ENCODE measurements at places on chromosomes 12 and 14.

- DNase-seq: no peak
Measured at GRCh38 chr12:22016982-22017381, 29.0 kb upstream of the CMAS start.

GRCh38 chr12:25623816-25624215 is 70.7 kb upstream of the LMNTD1 start:
- DNase-seq: no peak

DNA sequence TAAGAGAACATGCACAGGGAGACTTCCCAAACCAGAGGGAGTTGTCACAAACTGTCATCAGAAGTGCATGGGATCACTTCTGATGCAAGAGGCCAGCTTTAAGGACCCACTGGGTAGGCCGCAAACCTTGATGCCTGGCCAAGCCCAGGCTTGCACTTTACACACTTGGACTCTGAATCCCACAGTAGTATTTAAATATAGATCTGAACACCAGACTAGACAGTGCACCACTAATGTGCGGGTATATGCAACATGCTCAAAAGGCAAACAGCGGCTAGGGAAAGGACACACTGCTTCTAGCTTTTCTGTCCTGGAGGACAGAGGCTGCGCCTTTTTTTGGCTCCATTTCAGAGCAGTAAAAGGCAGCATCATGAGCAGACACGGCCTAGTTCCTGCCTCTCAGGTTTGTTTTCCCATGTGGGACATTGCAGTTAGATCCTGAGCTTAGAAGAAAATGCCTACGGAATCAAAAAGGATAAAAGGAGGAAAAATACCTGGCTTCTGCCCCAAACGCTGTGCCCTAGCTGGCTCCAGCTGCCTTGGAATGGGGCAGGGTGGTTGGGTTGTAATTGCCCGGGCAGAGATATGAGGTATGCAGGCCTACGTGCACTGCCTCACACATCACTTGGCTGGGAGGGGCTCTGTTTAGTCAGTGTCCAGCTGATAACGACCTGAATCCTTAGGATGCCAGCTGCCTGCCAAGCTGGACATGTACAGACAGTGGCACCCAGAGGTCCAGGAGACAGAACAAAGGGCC is 84.5 kb upstream of the EGLN3 start:
- peak; percentile 2 for DNase-seq

GRCh38 chr14:40164083-40164482 is 731.9 kb upstream of the FBXO33 start:
- DNase-seq: no peak

DNA sequence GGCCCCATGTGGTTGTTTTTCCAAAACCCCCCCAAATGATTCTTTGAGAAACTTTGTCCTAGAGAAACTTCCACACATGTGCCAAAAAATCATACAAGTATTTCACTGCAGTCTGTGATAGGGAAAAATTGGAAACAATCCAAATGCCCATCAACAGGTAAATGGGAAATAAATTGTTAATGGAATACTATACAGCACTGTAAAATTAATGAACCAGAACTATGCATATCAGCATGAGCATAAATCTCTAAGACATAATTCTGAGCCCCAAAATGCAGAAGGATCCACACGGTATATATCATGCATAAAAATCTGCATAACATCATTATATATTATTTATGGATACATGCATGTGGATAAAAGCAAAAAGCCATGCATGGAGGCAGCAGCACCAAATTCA is 5.3 kb upstream of the FICD start:
- DNase-seq: no peak

DNA sequence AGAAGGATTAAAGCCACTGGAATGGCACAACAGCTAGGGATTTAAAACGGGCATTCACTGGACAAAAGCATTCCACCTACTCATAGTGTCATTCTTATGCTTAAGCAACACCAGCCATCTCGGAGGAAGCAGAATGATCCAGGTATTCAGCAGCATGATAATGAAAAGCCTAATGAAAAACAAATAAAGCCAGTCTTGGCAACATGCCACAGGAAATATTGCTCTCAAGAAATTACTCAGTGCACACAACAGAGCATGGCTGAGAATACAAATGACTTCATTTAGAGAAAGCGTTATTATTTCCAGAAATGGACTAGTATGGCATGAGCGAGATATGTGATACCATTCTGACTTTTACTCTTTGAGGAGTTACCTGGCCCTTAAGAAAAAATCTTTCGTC is 442.2 kb downstream of the APAF1 start:
- no peak for DNase-seq

DNA sequence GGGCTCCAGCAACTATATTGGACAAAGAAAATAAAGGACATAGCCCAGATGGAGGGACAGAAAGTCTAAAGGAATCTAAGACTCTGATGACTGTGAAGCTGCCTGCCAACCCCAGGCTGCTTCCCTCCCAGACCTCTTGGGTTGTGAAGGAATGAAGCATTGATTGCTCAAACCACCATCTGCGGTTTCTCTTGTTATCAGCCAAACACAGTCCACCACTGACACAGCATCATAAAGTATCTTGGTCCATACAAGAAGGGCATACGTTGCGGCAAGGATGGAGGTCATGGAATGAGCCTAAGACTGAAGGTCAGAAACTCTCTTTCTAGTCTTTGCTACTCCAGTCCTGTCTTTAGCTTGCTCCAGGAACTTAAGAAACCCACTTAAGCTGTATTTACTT is 58.5 kb upstream of the PLXNC1 start:
- peak; percentile 98 for DNase-seq

- DNase-seq: no peak
Measured at GRCh38 chr12:90128526-90128925, 419.9 kb upstream of the ATP2B1 start.

DNA sequence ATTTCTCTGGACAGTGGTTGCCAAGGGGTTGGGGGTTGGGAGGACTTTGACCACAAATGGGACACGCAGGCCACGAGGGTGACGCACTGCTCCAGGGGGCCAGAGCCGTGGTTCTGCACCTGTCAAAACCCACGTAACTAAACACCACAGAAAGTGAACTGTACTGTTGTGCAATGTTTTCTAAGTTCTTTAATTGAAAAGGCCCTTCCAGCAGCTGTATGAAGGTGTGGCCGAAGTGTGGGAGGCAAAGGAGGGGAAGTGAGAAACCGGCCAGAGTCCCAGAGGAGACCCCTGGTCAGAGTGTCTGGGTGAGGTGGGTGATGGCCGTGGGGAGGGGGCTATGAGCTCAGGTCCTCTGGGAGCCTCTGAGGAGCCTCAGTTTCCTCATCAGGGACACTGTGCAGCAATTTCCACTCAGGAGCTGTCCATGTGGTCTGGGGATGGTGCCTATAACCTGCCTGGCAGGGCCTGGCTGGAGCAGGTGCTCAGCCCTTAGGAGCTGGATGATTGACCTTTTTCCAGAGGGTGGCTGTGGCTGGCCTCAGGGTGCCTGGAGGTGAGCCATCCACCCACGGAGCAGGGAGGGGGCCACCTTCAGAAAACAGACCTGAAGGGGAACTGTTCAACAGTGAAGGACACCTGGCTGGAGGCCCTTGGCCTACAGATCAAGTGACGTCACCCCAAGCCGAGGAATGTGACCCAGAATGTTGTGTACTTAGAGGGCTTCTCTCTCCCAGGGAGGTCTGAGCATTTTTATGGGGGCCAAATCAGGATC is 9.8 kb upstream of the BDKRB2 start:
- no peak for DNase-seq

- DNase-seq: no peak
Measured at GRCh38 chr12:122206976-122207375, 3.5 kb downstream of the B3GNT4 start.

Data from amniotic epithelial cell (primary cell).